Fibroblast of villous mesenchyme (primary cell): ENCODE measurements at places on chromosomes 16 and 17. TPM values are rescaled to one million over a fixed set of nuclear protein-coding genes. Genes with fewer than 3 reads are reported as not detected.

- no peak for DNase-seq
Measured at GRCh38 chr17:4525691-4526397, 27.2 kb downstream of the SPNS2 start.

The PRSS27 gene
- total RNA-seq, result 0.86 and 0.97 TPM in 2 replicates

GRCh38 chr17:7707446-7707845, 2.4 kb downstream of the EFNB3 start:
- DNase-seq, result no peak

- DNase-seq, result peak; percentile 85
Measured at GRCh38 chr16:65181071-65181561, 59.3 kb upstream of the CDH11 start.

DNA sequence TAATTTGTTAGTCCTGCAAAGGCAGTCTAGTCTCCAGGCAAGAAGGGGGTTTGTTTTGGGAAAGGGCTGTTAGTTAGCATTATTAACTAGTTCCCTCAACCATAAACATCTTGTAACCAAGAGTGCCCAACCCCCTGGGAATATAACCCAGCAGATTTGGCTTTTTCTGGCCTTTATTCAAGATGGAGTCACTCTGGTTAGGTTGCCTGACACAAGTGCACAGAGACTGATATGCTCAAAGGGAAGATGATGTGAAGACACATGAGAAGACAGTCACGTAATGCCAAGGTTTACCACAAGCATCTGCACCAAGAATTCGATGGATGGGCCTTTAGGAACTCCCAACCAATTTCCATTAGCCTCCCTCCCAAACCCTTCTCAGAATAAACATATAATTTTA, 3.9 kb upstream of the SCPEP1 start:
- no peak for DNase-seq

The ADAMTS18 gene
- not detected in 2 replicates for total RNA-seq

DNA sequence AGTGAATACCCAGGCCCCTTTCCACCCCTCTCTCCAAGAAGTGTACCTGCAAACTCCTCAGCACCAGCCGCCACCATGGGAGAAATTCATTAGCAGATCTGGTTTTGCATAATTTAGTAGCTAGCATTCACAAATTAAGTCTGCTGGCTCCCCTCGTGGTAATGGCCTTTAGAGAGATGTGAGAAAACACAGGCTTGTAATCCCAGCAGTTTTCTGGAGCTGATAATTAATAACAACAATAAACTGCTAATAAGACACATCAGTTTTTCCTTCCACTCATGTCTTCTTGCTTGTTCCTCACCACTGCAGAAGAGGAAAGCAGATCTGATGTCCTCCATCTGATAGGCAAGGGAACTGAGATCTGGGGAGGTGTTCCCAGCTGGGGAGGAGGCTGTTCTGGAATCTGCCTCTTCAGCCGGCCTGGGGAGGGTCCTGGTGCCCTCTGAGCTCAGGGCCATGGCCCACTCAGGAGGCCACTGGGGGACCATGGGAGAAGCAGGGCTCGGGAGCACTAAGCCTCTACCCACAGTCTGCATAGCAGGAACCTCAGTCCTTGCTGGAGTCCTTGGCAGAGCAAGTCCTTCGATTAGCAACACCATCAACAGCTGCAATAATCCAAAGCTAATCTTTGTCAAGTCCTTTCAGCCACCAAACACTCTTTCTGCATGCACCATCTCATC, 74.2 kb upstream of the DNAJA2 start:
- DNase-seq, result no peak

DNA sequence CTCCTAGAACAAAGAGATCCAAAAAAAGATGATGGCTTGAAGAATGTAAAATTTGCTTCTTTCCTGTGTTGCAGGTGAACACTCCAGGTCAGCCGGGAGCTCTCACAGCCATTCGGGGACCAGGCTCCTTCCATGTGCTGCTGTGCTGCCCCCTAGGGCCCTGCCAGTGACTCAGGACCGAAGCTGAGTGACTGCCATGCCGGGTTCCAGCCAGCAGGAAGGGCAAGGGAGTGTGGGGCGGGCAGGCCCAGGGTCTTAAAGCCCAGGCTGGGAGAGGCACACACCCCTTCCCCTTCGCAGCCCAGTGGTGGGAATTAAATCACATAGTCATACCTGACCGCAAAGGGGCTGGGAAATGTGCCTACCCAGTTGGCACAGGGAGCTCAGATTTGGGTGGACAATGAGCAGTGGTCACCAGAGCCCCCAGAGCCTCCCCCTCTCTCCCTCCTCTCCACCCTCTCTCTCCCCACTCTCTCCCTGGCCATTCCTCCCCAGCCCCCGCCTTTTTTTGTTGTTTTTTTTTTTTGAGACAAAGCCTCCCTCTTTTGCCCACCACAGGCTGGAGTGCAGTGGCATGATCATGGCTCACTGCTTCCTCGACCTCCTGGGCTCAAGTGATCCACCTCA, 11.5 kb downstream of the EPOP start:
- DNase-seq, result peak; percentile 39

The ASGR1 gene
- total RNA-seq, result 0.43 and 0.64 TPM in 2 replicates

DNA sequence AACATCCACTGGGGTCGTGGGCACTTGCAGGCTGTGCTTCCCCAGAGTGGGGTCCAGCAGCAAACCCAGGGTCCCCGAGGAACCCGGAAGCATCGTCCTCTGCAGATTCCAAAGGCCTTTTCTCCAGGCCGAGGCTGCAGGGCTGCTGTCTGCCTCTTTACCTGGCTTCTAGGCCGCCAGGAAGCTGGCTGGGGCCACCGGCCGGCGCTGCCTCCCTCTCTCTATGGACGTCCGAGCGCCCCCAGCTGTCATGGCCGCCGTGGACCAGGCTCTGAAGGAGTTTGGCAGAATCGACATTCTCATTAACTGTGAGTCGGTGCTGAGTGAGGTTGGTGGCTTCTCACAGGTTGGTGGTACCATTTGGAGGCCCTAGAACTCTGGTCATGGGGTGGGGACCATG, 5.6 kb downstream of the DECR2 start:
- DNase-seq, result no peak

DNA sequence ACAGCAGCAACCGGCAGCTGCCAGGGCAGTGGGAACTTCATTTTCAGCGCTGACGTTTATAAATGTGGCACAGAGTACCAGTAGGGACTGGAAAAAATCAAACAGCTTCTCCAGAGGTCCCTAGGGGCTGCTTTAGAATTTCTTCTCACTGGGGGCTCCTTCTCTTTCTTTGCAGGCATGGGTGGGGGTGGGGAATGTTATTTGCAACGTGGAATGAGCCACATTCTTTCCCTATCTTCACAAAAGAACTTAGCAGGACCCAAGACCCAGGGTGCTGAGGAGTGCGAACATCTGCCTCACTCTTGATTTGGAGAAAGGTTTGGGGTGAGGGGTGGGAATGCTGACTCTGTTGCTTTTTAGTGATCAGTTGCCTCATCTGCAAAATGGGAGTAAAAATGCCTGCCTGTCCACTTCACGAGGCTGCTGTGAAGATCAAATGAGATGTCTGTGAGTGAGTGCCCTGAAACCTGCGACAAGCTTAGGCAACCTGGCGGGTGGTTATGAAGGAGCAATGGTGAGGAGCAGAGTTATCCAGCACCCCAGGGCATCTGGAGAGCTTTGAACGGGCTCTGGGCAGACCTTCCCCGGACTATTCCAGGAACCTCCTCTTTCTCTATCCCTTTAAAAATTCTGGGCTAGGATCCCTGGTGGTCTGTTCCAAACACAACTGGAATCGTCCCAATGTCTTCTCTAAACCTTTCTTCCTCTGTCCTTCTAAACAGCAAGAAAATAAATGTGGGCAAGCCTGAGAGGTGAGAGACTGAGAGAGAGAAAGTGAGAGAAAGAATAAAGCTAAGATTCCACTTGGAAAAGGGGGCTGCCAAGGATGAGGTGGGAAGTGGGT, 10.7 kb upstream of the PIPOX start:
- DNase-seq, result no peak

GRCh38 chr17:67511012-67511411, 133.9 kb downstream of the PITPNC1 start:
- no peak for DNase-seq

The TBC1D3C gene
- under 0.01 TPM in 1 of 2 replicates, not detected in the other for total RNA-seq

- no peak for DNase-seq
Measured at GRCh38 chr16:81876273-81876900, 97.3 kb downstream of the PLCG2 start.

The HSF5 gene
- total RNA-seq, result under 0.01 TPM in 1 of 2 replicates, not detected in the other

GRCh38 chr17:49566668-49567071, 9.0 kb upstream of the NXPH3 start:
- DNase-seq, result no peak

The CCL7 gene
- total RNA-seq, result 0.43 TPM in 1 of 2 replicates, not detected in the other

- DNase-seq, result peak; percentile 91
Measured at GRCh38 chr17:69608808-69609472, 194.4 kb downstream of the MAP2K6 start.

The RNF43 gene
- total RNA-seq, result not detected in 2 replicates

The CDH11 gene
- 265 and 290 TPM in 2 replicates for total RNA-seq

DNA sequence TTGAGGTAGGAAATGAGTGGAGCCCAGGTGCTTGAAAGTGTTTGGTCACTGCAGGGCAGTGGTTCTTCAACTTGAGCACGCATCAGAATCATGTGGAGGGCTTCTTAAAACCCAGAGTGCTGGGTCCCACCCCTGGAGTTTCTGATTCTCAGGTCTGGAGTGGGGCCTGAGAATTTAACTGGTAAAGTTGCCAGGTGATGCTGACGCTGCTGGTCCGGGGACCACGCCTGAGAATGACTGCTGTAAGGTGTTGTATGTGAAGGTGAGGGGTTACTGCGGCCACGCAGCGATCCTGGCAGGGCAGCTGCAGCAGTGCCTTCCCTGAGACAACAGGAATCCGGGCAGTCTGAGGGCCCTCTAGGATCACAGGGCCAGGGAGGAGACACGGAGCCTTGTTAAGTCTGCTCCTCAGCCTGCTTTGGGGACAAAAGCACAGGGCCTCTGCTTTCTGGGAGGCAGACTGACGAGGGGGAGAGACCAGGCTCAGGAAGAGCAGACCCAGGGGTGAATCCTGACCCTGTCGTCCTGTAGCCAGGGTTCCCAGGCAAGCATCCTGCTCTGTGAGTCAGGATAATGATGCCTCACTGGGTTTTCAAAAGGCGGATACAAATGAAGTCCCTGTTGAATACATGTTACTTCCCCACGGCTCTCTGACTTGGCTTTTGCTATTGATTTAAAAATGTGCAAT, 16.2 kb downstream of the CCDC42 start:
- no peak for DNase-seq

The SKAP1 gene
- total RNA-seq, result not detected in 2 replicates

DNA sequence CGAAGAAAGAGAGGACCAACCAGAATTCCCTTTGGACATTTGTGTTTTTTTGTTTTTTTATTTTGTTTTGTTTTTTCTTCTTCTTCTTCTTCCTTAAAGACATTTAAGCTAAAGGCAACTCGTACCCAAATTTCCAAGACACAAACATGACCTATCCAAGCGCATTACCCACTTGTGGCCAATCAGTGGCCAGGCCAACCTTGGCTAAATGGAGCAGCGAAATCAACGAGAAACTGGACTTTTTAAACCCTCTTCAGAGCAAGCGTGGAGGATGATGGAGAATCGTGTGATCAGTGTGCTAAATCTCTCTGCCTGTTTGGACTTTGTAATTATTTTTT, 3.6 kb downstream of the SOX9 start:
- no peak for DNase-seq

- DNase-seq, result no peak
Measured at GRCh38 chr16:23642246-23642774, 1.0 kb downstream of the DCTN5 start.

The HOXB3 gene
- 4.3 and 7.1 TPM in 2 replicates for total RNA-seq

- DNase-seq, result no peak
Measured at GRCh38 chr17:61966191-61966590, 38.4 kb upstream of the INTS2 start.

GRCh38 chr16:81204798-81205680, 33.5 kb upstream of the BCO1 start:
- peak; percentile 72 for DNase-seq

GRCh38 chr17:15092261-15092660, 172.9 kb downstream of the PMP22 start:
- DNase-seq, result no peak

GRCh38 chr16:50296807-50297206, 30.5 kb downstream of the ADCY7 start:
- no peak for DNase-seq
